ENCODE measurements at places on chromosomes 2 and 18.

DNA sequence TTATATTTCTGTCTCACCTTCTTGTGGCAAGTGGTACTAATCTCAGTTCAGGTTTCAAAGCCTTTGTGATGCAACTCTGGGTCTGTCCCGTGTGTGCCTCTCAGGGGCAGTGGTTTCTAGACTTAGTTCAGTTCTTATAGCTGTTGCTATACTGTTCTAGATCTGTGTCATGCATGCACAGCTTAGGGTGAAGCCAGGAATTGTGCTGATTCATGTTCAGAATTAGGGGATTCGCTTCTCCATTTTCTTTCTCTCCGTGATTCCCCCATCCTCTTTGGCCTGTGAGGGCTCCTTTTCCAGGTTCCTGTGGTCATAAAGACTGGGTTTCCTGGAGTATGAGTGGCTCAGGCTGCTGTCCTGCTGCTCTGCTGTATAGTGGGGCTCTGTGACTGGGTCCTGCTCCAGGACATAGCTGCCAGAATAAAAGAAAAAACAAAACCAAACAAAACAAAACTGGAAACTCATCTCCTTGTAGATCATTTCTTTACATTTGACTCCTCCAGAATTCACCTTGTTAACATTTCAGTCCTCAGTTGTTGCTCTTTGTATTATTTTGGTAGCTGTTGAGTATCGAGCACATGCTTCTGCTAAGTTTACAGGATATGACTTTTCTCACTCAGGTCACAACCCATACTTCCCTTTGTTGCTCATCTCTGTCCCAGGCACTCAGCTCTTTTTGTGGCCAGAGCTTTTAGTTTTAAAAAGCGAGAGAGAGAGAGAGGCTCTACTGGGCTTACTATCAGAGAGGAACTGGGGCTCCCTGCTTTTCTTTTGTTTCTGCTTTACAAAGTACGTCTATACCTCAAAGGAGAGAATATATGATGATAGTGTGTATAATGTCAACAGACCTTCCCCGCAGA, 34.2 kb downstream of the CERS6 start:
- no peak for DNase-seq

DNA sequence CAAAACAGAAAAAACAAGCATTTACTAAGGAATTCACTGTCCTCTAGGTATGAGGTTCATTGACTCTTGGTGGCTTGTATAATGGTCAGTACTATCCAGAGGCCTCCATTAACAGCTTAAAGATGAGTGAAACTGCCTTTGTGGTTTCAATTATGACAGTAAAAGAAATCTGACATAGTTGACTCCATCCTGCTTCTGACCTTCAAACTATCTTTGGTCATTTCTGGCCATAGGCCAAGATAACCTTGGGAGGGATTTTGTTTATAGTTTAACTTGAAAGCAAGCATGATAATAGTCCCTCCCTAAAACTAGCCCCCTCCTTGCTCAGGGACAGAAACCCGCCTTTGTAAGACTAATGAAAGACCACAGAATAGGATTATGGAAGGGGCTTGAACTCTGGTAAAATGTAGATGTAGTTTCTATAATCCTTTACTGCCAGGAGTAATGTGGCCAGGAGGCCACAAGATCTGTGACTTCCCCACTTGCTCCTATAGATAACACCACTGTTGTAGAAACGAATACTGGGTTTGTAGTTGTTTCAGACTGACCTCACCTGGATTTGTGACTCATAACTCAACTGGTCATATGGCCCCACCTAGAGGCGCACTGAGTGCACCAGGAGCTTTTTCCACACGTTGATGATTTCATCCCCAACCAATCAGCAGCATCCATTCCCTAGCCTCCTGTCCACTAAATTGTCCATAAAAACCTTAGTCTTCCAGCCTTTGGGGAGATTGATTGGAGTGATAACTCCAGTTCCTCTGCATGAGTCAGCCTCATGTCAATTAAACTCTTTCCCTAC, 8.6 kb upstream of the PLEKHM3 start:
- peak; percentile 50 for DNase-seq

GRCh38 chr2:15784886-15785801, 155.2 kb upstream of the MYCN start:
- no peak for DNase-seq

DNA sequence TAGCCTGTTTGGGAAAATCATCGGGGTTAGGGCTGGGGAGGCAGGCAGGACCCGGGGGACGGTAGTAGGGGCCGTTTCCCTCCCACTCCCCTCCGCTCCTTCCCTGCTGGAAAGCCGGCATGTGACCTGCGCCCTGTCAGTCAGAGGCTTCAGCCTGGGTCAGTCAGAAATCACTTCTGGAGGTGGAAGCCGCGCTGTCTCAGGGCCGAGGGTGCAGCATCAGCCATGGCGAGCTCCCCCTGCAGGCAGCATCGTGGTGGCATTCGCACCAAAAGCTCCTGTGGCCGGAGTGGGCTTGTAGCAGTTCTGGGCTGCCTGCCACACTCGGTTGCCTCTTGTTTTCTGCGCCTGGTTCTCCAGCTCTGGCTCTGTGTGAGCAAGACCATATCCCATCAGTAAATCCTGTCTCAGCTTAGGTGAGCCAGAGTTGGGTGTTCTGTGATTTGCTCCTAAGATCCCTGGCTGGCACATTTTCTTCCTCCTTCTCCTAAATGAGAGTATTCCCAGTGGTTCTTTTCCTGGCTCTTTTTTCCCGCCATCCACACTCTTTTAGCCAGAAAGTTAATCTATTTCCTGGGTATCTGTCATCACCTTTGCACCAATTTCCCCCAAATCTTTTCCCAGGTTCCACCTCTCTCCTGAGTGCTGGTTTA, 123.9 kb upstream of the CD302 start:
- DNase-seq = peak; percentile 54

DNA sequence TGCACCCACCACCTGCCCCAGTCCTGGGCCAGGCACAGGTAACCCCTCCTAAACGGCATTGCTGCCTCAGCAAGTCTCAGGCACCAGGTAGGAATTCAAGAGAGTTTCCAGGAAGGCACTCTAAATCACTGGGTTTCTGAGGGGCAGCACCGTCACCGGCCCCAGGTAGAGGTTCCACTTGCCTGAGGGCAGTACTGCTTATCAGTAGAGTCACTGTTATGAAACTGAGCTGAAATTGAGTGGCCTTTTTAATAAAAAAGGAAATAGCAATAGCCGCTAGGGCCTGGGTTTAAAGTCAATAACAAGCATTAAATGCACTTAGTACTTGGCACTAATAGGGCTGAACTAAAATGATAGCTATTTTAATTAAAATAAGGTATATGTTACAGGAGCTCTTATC, 653.7 kb downstream of the METTL4 start:
- no peak for DNase-seq

GRCh38 chr2:118833716-118834439, 13.6 kb downstream of the EN1 start:
- no peak for DNase-seq

Measured in urothelium cell line (cell line).